HepG2 (cell line): ENCODE measurements at places on chromosomes 7 and 10. TPM values are rescaled to one million over a fixed set of nuclear protein-coding genes. Genes with fewer than 3 reads are reported as not detected.
A peak's percentile ranks its signal among the peaks of the same experiment; 100 is the strongest.

ADAM22 gene
- 2.9 and 6.7 TPM in 2 replicates for total RNA-seq

MUC3A gene
- total RNA-seq: not detected in 2 replicates

DNA sequence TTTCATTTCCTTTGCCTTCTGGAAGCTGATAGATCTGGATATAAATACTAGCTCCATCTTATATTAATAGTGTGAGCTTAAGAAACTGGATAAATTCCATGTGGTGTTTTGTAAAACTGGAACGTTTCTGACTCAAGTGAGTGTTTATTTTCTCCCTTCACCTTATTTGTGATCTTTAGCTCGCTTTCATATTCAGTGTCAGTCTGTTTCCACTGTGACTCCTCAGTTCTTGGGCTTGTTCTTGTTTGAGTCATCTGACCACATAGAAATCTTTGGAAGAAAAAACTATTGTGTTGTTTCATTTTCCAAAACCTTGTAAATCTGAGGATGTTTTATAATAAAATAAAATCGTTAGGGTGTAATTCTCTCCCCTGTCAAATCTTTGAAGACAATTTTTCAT lies 186.4 kb downstream of the POLR1F start:
- DNase-seq: no peak

DNA sequence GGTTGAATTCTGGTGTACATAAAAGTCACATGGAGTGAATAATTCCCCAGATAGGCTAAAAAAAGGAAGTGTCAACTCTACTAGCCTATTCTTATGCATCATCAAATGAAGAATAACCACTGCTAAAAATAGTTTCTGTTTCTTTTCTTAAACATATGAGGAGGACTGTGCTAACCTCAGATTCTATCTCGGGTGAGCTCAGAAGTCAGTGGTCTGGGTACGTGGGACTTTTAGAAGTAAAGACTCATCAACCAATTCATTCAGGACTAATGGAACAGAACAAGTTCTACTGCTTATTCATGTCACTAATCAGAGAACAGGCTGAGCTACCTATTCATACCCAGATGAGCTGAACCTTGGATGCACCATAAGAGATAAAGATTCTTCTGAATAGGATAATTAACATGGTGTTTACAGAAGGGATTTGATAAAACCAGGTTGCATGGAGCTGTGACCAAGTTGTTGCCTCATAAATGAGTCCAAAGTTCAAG lies 9.5 kb upstream of the ASAH2 start:
- peak; percentile 53 for DNase-seq
